ENCODE measurements at places on chromosomes 11 and 22. TPM values are rescaled to one million over a fixed set of nuclear protein-coding genes. Genes with fewer than 3 reads are reported as not detected.

CLCF1 gene
- total RNA-seq, result 5.9 TPM

GSTT2B gene
- 3.6 TPM for total RNA-seq

DNA sequence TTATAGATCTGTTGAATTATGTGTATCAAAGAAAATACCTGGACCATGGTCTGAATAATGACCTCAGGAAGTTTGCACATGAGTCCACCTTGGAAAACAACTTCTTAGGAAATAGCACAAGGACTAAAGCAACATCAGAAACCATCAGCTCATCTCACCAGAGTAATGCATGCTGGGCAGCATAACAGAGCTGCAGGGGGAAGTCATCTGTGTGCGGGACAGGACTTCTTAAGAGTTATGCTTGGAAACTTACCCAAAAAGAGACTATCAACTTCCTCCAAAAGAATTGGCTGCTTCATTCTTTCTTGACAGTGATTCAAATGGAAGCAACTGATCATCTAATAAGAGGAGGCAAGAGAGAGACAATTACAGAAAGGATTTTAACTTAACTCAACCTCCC is 2.5 kb downstream of the OR56B4 start:
- no peak for DNase-seq
- H3K27ac ChIP-seq, result no peak overlapping the region
- H3K4me1 ChIP-seq, result no peaks in the 10 kb centered on the region

- no peaks in the 10 kb centered on the region for H3K4me1 ChIP-seq
- no peaks in the 10 kb centered on the region for H3K36me3 ChIP-seq
- H3K4me3 ChIP-seq, result no peak overlapping the region
- H3K27me3 ChIP-seq, result no peaks in the 10 kb centered on the region
Measured at GRCh38 chr11:62115085-62115694, 8.6 kb upstream of the INCENP start.

GRCh38 chr11:43581370-43582023 is 99.0 kb upstream of the HSD17B12 start:
- DNase-seq, result no peak
- H3K36me3 ChIP-seq, result no peaks in the 10 kb centered on the region
- peak overlapping the region; percentile 69 for H3K4me3 ChIP-seq
- H3K27ac ChIP-seq, result no peak overlapping the region
- H3K27me3 ChIP-seq, result peaks cover 100% of the 10 kb centered on the region
